Stimulated activated naive CD8-positive, alpha-beta T cell treated with anti-CD3 and anti-CD28 coated beads, Interleukin-15, amount 100 ng/mL, for 72 hours (primary cell): ENCODE measurements at places on chromosomes 13 and 19.

- DNase-seq = no peak
These were observed 69.8 kb downstream of the KCNRG start for GRCh38 chr13:50085063-50085462.

DNA sequence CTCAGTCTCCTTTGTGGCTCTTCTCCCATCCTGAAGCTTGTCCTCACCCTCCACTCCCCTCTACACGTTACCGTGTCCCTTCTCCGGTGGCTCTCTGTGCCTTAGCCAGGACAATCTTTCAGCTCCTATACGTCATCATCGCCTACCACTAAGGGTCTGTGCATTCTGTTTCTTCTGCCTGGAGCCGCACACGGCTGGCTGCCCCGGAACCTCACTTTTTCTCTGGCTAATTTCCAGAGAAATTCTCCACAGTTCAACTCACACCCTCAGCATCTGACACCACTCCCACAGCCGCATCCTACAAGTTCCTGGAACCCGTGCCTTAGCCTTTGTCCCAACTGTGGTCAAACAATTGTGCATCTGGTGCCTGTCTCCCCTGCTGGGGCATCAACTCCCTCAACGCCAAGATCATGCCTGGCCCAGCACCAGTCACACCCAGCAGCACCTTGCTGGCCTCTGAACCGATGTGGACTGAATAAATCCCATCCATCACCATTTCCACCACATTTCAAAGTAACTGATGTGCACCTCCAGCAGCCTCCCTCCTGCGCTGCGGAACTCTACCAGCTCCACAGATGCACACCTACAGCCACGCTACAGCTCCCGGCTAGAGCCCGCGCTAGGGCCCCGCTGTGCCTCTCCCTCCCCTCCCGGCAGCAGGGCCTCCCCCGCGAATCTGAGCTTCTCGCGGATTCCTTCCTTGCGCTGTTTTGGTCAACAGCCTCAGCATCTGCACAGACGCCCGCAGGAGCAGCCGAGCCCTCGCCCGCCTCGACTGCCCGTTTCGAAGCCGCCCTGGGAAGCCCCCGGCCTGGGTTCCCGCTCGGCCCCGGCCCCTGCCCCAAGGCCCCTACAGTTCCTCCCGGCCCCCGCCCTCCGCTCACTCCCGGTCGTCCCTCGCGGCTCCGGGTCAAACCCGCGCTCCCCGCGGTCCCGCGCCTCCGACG, 689 bp downstream of the DCUN1D2 start:
- DNase-seq = peak; percentile 50

GRCh38 chr19:38134540-38135149, 89.4 kb downstream of the DPF1 start:
- DNase-seq = peak; percentile 23

DNA sequence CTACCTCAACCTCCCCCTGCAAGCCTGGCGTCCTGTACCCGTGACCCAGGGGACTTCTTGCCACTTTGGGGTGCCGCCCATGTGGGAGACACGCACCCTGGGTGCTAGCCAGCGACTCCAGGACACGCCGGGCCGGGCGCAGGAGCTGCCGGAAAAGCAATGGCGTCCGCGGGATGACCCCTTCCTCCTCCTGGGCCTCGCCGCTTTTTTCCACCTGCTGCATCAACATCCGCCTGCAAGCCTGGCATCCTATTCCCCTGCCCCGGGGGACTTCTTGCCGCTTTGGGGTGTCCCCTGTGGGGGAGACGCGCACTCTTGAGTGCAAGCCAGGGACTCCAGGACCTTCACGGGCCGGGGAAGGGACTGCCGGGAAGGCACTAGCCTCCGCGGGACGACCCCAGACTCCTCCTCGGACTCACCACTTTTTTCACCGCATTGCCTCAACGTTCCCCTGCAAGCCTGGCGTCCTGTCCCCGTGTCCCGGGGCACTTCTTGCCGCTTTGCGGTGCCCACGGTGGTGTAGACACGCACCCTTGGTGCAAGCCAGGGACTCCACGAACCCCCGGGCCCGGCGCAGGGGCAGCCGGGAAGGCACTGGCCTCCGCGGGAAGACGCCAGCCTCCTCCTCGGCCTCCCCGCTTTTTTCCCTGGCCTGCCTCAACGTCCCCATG, 237.8 kb downstream of the TUBA3C start:
- DNase-seq = no peak

GRCh38 chr13:57632276-57633140, 964 bp downstream of the PCDH17 start:
- DNase-seq = no peak

DNA sequence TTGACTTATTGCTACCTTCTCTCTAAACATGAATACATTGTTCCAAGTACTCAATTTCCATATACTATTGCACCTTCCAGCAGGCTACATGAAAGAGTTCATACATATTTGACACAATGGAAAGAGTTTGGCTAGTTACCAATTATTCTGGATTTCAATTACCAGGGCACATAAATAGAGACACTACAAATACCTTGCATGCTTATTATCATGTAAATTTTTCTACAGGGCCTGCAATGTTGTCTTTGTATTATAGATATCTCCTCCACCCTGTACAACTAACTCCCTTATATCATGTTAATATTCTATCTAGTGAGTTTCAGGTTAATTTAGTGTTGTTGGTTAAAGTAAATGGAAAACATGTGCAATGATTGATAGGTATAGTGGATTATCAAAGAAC, 540.7 kb upstream of the SLITRK5 start:
- no peak for DNase-seq
